Motor neuron (in vitro differentiated cells): ENCODE measurements at places on chromosomes 6 and 20. TPM values are rescaled to one million over a fixed set of nuclear protein-coding genes. Genes with fewer than 3 reads are reported as not detected.

- no peak for ATAC-seq
Measured at GRCh38 chr6:133456439-133456838, 215.3 kb downstream of the EYA4 start.

DNA sequence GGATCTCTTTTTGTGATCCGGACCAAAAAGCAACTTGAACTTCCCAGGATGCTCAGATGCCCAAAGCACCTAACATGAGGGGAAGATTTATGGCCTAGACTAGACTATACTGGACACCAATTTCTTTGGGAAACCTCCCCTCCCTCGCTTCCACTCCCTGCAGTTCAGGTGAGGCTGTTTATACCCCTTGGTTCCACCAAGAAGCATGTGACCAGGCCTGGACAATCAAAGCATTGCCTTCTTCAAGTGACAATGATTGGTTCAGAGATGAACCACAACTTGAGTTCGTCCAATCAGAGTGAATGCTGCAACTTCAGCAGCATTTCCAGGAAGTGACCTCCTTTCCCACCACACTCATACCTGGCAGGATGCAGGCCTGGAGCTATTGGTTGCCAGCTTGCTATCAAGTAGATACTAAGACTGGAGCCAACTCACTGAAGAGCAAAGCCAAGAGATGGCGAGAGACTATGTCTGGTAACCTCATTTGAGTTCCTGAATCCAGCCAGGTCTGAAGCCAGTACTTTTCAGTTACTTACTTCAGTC, 45.6 kb upstream of the SLC9A8 start:
- no peak for ATAC-seq

FANCE gene
- 8.5 and 9.9 TPM in 2 replicates for total RNA-seq

GRCh38 chr6:33428224-33428965, 8.5 kb downstream of the SYNGAP1 start:
- ATAC-seq: peak; percentile 2

DNA sequence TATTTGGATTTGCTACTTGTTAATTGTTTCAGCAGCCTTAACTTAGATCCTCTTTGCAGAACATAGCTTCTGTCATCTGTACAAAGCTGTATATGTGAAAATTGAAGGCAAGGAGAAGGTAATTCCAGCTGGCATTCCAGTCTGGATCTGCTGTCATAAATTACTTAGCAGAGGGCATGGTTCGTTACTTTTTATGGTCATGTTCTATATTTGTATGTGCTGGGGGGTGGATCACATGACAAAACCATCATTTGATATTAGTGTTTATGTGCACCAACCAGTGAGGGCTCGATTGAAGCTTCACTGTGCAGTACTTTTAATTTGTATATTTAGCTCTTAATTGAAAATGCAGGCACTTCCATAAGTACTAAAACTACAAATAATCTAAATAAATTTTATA, 80.2 kb downstream of the CAP2 start:
- ATAC-seq: peak; percentile 55

- no peak for ATAC-seq
Measured at GRCh38 chr6:129493354-129493902, 216.5 kb downstream of the ARHGAP18 start.

DNA sequence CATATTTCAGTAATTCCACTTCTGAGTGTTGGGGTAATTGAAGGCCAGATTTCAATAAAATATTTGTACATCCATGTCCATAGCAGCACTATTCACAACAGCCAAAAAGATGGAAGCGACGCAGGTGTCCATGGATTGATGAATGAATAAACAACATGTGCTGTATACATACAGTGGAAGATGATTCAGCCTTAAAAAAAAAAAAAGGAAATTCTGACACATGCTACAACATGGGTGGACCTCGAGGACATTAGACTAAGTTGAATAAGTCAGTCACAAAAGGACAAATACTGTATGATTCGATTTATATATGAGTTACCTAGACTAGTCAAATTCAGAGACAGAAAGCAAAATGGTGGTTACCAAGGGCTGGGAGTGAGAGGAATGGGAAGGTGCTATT, 57.2 kb downstream of the TRAM2 start:
- no peak for ATAC-seq

GRCh38 chr6:38213251-38213658, 393.7 kb downstream of the ZFAND3 start:
- no peak for ATAC-seq

MAP1LC3A gene
- total RNA-seq: 61.7 and 67.4 TPM in 2 replicates

IYD gene
- total RNA-seq: 0.13 and 0.14 TPM in 2 replicates

AKAP12 gene
- total RNA-seq: 535 and 553 TPM in 2 replicates

DNA sequence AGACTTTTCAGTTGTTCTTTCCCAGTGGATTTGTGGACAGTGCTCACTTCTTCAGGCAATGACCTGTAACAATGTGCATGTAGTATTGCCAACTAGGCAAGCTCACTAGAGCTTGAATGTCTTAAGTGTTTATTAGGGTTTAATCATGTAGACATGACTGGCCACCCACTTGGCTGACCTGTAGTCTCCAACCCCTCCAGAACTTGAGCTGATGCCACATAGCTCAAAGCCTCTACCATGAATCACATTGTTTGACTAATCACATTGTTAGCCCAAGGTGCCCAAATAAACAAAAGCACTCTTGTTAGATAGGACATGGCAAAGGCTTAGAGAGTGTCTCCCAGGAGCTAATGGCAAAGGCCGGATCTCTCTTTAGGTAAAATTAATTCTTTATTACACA, 272.7 kb downstream of the GRIK2 start:
- ATAC-seq: no peak

DNA sequence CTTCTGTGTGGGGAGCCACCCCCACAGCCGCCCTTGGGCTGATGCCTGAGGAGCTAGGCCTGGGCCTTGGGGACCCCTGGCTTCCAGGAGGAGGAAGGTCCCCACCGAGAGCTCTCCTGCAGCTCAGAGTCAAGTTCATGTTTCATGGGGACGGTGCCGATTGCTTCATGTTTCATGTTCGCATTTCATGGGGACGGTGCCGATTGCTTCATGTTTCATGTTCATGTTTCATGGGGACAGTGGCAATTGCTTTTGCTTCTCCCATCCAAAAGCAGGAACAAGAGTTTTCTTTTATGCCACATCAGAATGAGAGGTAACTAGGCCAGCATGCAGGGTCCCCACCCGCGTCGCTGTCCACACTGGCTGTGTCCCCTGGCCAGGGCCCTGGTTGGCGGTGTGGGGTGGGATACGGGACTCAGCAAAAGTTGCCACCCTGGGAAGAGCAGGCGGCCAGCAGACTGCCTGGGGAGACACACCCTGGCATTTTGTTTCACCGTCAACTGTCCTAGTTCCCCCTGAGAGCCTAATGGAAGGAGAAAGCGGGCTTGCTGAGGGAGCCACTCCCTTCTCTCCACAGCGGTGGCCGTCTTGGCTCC, 46.0 kb downstream of the DACT2 start:
- ATAC-seq: no peak

GRCh38 chr6:84867521-84867920, 103.1 kb upstream of the TBX18 start:
- no peak for ATAC-seq

DNA sequence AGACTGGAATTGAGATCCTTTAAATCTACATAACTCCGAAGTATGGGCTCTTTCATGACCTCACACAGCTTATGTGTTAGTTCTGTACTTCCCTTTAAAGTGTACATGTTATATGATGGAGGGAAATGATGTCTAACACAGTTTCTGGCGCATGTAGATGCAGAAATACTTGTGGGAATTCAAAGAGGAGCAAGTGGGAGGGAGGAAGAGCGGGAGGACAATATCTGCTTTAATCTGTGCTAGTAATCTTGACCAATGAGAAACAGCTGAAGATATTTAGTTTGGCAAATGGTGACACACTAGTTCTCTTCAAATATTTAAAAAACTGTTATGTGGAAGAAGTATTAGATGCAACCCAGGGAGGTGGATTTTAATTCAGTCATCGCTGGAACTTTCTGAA, 62.9 kb upstream of the PLEKHG1 start:
- ATAC-seq: no peak

NAPB gene
- 61.4 and 65.9 TPM in 2 replicates for total RNA-seq

DNA sequence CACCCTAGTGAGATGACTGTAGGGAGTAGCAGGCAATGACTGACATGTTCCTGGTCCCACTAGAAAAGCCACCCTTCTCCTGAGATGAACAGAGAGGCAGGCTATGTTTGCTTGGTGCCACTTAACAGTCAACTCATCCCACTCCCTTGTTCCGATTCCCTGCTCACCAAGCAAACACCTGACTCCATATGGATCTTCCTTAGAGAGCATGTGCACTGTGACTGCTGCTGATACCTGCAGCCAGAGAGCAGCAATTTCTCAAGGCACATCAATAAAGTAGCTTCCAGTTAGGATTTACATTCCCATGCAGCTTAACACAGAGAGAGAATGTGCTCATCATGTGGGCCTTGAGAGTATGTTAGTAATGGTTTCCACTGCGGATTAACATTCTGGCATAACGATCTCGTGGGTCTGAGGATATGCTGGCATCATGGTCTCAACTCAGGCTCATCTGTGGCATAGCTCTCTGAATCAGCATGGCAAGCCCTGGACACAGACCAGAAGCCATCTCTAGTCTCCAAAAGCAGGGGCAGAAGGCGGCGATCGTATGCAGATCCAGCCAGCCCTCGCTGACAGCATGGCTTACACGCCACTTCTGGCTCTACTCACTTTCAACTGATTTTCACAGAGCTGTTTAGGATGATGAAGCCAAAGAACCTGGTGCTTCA, 43.9 kb downstream of the ATXN1 start:
- no peak for ATAC-seq

DNA sequence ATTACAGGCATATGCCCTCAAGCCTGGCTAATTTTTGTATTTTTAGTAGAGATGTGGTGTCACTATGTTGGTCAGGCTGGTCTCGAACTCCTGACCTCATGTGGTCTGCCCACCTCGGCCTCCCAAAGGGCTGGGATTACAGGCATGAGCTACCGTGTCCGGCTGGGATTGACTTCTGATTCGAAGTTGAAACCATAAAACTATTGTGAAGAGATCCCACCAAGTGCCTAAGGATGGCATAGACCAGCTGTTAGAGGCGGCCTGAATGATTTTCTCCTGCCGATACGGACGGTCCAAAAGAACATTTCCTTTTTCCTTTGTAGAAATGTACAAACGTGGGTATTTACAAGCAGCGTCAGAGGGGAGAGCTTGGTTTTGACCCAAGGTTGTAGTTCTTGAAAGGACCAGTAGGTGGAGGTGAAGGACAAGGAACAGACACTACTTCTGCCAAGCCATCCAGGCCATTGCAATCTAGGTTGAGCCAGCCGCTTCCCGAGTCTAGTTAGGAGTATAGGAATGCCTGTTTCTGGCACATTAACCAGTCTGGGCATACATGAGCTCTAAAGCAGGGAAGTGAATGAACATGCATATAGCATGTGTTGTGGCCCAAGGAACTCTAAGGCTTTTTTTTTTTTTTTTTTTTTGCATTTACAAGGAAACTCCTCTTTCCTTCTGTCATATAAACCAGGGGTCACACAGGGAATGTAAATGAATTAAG, 29.0 kb downstream of the MOCS3 start:
- peak; percentile 92 for ATAC-seq

GRCh38 chr6:85250586-85251220, 199.2 kb upstream of the NT5E start:
- ATAC-seq: no peak

DNA sequence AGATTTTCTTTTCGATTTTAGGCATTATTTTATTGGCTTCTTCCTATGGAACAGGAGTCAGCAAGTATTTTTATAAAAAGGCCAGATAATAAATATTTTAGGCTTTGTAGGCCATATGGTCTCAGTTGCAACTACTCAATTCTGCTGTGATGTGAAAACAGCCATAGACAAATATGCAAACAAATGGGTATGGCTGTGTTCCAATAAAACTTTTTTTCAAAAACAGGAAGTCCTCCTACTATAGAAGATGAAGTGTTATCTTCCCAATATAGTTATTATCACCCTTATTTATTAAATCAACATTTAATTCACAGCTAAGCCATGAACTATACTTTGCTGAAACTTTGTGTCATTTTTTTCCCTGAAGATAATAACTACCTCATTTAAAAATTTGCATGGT, 57.2 kb downstream of the CHD6 start:
- ATAC-seq: no peak

GRCh38 chr6:43916924-43917877, 147.2 kb downstream of the VEGFA start:
- peak; percentile 59 for ATAC-seq

SAMD5 gene
- total RNA-seq: 22.7 and 26.4 TPM in 2 replicates

GRCh38 chr6:34063651-34064050, 82.2 kb downstream of the GRM4 start:
- ATAC-seq: no peak

DNA sequence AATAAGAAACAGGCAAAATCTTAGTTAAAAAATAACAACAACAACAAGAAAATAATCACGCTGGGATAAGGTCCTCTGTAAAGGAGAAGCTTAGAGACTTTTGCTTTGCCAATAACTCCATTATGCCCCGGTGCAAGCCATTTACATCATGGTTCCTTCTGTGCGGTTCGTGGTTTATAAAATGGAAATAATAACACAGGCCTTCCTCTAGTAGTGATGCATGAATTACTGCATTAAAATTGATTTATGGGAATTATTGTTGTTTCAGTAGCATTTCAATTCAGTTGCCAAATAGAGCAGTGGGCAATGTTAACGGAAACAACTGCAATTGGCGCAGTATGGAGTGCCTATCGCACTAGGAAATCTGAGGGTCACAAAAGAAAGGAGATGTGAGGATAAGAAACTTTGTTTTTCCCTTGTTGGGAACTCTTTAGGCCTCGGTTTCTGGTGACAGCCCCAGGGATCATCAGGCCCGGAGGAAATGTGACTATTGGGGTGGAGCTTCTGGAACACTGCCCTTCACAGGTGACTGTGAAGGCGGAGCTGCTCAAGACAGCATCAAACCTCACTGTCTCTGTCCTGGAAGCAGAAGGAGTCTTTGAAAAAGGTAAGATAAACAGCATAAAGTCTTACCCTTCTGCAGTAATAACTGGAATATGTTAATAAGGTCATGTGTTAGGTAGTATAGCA, 1.1 kb downstream of the CD109 start:
- no peak for ATAC-seq

PAX1 gene
- total RNA-seq: 0.19 and 0.21 TPM in 2 replicates
